Stimulated activated CD4-positive, alpha-beta T cell treated with anti-CD3 and anti-CD28 coated beads, Interleukin-12 subunit alpha, Interleukin-12 subunit beta, amount 100 ng/mL, for 24 hours (primary cell): ENCODE measurements at places on chromosomes 6 and 20.

- DNase-seq: no peak
These were observed 198.8 kb downstream of the EYA2 start for GRCh38 chr20:47093320-47093966.

DNA sequence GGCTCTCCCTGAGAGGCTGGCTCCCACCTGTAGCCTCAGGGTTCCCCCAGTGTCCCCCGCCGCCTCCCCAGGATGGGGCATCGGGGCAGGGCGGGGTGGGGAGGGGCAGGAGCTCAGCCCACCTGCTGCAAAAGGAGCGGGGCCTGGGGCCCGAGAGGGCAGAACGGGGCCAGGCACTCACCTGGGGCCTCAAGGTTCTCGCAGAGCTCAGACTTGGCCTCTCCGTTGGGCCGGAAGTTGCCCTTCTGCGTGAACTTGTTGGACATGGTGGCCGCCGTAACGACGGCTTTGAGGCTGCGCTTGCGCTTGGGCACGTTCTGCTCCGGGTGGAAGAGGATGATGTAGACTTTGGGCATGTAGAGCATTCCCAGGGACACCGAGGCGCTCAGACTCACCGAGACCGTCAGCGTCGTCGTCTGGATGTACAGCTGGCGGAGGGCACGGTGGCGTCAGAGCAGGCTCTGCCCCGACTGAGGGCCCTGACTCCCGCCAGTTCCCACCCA is 117.9 kb downstream of the GRM4 start:
- no peak for DNase-seq

- DNase-seq: no peak
These were observed 161.0 kb downstream of the GJA1 start for GRCh38 chr6:121596441-121596840.

DNA sequence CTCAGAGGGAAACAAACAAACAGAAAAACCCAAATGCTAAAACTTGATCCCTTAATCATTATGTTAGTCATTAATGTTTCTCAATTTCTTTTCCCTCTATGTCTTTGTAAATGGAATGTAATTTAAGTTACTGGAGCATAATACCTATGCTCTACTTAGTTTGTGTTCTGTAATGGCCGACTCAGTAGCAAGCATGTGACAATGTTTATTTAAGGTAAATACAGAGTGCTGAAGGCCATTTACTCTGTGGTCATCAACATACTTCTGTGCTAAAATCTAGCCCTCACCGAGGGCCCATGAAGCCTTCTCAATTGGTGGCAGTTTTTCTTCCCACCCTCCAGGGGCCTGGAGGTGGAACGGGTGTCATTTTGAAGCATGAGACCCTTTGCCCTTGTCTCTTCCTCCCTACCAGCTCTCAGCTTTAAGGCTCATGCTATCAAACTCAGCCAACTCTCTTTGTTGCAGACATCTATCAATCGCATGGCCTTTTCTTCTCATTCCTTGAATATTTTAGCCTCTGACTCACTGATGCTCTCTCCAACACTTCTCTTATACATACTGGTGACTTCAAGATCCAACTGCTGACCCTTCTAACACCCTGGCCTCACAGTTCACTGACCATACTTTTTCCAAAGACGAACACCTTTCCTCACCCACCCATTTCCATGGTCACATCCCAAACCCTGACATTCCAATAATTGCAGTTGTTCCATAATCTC is 48.2 kb downstream of the STX7 start:
- DNase-seq: no peak

DNA sequence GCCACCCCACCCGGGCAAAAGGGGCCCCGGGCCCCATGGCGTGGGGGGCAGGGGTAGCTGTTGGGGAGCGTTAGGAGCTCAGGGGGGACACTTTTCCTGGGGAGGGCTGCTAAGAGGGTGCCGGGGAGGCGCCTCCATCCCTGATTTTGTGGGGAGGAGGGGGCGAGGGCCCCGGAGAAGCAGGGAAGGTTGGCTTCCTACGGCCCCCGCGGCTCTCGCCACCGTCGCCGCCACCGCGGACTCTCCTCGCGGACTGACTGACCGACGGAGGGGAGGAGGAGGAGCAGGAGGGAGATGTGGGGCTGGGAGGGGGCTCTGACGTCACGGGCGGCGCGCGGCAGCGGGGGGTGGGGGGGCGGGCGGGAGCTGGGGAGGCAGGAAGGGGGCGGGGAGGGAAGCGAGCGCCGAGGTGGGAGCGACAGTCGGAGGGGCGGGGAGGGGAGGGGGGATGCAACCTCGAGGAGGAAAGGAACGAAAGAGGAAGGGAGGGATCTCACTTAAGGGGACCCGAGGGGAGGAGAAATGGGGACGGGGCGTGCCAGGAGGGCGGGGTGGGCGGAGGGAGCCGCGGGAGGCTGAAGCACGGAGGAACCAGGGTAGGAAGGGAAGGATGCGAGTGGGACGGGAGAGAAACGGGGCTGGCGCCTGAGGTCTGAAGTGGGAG is 5.1 kb downstream of the GABBR1 start:
- peak; percentile 52 for DNase-seq
